ENCODE measurements at places on chromosomes 13 and 19.

DNA sequence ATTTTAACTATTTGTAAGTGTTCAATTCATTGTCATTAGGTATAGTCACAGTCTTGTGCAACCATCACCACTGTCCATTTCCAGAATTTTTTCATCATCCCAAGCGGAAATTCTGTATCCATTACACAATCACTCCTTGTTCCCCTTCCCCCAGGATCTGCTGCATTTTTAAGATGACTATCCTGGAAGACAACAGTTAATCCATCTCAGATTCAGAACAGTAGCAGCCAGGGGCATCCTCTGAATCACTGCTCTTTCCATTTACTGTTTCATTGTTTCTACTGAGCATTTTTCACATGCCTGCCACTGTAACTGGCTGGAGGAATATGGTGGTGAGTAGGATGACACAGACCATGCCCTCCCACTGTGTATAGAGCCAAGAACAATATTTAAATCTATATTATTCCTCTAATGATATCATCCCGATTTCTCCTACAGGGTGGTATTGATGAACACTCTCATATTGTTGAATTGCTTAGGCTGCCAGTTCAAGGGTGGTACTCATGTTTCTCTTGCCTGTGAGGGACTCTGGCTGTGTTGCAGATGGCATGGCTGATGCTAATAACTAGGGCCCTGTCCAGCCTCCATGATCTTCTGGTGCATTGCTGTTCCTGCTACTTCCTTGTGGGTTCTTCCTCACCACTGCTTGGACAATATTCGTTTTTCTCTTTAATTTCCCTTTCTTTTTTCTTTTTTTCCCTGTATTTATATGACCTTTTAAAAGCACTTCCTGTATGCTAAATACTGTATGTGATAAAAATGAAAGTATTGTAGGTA is 59.0 kb downstream of the WDFY2 start:
- DNase-seq: no peak

GRCh38 chr13:45436332-45436731 is 18.2 kb upstream of the SLC25A30 start:
- DNase-seq: no peak

GRCh38 chr13:39284801-39285388 is 246.6 kb downstream of the NHLRC3 start:
- DNase-seq: no peak

DNA sequence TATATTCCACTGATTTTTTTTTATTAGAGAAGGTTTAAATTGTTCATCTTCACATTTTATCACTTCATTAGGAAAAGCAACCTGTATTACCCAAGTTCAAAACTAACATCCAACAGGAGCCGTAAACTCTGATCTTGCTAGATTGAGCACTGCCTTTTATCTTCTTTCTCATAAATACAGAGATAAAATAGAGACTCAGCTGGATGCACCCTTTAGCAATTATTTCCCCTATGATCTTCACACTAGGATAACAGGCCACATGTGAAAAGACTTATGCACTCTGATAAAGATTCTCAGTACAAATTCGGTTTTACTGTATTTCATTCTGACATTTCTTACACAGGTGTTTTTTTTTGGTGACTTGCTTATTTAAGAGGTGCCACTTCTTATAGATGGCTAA is 2438.2 kb upstream of the PCDH20 start:
- no peak for DNase-seq

- DNase-seq: no peak
Observed at GRCh38 chr19:291561-292280, 518 bp upstream of the PLPP2 start.

DNA sequence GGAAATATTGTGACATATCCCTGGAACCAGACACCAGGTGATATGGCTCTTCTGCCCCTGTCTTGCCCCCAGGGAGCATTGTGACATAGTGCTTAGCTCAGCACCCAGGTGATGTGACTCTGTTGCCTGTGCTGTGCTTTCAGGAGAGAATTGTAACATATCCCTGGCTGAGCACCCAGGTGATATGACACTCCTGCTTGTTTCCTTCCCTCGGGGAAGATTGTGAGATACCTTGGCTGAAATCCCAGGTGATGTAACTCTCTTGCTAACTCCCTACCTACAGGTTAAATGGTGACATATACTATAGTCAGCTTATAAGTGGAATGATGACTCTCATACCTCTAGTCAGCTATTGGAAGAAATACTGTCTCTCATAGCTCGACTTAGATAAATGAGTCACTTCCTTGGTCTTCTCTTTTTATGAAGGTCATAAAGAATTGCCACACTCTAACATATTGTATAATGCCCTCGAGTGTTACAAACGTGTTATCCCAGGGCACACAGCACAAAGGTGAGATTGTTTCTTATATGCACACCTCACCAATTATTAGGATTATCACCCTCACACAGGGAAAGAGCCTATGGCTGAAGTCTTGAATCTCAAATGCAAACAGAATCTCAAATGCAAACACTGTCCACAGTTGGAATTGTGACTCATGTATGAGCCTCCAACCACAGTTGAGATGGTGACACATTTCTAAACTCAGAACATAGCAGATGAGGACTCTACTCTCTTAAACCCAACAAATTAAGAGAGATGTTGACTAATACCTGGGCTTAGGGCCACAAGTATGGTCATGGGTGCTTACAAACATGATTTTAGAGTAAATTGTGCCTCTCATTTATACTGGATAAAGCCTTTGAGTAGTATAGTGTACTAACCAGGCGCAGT is 32.7 kb upstream of the ZNF254 start:
- peak; percentile 79 for DNase-seq
